ENCODE measurements at places on chromosomes 11 and 22.

GRCh38 chr11:58647141-58647699, 24.8 kb downstream of the CNTF start:
- no peak for DNase-seq

GRCh38 chr11:33869481-33870422, 22.1 kb downstream of the LMO2 start:
- DNase-seq, result peak; percentile 32

DNA sequence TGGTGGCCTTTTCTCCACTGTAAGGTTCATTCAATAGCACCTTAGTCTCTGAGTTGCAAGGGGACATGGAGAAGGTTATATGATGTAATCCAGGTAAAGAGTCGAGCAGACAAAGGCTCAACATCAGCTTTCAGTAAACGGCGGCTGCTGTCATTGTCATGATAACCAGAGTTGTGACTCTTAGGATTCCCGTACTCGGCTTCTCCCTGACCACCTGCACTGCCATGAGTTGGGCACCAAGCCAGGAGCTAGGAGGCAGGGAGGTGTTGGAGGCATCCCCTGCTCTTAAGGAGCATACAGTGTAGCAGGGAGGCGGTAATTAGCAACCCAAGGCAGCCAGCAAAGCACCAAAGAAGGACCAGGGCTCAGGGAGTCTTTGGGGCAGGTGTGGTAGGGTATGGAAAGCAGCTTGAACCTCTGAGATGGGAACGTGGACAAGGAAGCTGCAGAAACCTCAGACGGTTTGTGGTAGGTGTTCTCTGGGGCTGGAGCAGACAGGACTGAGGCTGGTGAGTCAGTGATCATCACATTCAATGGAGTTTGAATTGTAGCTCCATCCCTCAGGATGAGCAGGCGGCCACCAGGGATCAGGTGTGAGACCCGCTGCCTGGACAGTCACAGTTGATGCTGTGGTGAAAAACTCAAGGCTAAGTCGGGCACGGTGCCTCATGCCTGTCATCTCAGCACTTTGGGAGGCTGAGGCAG, 31.7 kb downstream of the LIF start:
- no peak for DNase-seq

GRCh38 chr22:45866126-45866645, 110.8 kb downstream of the WNT7B start:
- no peak for DNase-seq

- DNase-seq, result no peak
These were observed 19.3 kb downstream of the ENDOD1 start for GRCh38 chr11:95108671-95109551.
